ENCODE measurements at places on chromosomes 4 and X.
A peak's percentile ranks its signal among the peaks of the same experiment; 100 is the strongest.

GRCh38 chr4:115234405-115235093 lies 121.1 kb upstream of the NDST4 start:
- DNase-seq, result peak; percentile 47

DNA sequence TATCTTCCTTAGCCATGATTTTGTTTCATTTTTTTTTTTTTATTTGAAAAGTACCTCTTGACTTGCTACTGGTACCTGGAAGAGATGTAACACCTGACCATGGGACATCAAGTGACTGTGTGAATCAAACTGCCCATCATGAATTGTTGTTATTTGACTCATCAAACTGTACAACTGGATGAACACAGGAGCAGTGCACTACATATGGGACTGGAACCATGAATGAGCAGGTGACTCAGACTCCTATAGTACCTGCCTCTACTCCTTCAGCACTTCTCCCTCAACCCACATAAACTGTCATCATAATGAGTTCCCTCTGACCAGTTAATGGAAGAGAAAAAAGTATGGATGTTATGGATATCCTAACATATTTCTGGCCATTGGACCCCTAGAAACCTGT lies 15.9 kb upstream of the UBE2D3 start:
- DNase-seq, result no peak

- no peak for DNase-seq
These were observed 30.1 kb downstream of the ZRSR2 start for GRCh38 chrX:15820106-15821073.

DNA sequence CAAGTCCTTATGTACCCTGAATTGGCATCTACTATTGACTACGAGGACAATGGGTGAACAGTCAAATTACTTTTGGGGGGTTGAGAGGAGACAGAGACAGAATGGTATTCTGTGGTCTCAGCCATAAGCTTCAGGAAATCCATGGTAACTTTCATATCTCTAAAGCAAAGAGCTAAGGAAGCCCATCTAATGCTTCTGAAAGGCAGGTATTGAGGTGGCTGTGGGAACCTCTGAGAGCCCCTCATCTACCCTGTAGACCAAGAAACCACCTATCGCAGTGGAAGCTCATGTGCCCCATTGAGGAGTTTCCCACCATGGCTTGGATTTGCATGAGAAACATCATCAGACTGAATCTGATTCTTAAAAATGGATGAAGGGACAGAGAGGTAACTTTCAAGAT lies 23.1 kb upstream of the BMP2K start:
- no peak for DNase-seq

DNA sequence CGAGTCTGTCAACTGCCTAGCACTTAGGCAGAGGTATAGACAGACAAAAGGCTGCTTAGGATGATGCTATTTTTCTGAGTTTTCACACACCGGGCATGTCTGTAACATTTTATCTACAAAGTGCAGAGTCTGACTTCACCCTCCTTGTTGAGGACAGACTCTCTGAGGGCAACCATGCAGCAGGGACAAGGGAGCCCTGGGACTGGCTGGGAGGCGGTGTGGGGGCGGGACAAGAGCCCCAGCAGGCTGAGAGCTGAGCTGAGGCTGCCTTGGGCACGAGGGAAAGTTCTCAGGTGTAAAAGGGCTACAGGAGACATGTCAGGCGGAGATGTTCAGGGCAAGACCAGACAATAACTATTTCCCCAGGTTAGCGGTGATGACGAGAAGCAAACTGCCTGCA lies 81.6 kb downstream of the GATB start:
- peak; percentile 71 for DNase-seq

- no peak for DNase-seq
These were observed 185.6 kb downstream of the RAP1GDS1 start for GRCh38 chr4:98446499-98447375.

- no peak for DNase-seq
These were observed 108.1 kb upstream of the STOX2 start for GRCh38 chr4:183797011-183797444.

DNA sequence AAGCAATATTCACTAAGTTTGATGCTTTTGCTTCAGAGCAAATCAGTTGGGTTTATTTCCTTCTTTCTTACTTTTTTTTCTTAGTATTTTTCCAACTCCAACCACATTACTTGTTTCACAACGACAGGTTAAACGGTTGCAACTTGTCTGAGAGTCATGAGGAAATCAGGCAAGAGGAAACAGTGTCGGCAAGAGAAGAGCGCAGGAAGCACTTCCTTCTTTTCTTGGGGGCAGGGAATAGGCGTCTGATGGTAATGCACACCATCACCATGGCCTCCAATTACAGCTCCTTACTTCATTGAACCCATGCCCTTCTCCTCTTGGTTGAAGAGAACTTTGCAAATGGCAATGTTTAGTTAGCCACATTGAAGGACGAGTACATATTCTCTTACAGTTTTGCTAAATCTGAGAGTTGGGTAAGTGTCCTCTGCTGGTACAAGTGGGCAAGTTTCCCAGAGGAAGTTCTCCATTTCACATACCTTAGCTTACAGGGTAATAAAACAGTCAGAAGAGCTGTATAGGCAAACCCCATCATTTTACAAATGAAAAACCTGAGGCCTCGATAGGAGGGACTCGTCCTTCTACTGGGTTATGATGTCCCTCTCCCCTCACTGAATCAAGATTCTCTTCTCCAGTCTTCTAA lies 8.3 kb upstream of the CXCL8 start:
- no peak for DNase-seq

DNA sequence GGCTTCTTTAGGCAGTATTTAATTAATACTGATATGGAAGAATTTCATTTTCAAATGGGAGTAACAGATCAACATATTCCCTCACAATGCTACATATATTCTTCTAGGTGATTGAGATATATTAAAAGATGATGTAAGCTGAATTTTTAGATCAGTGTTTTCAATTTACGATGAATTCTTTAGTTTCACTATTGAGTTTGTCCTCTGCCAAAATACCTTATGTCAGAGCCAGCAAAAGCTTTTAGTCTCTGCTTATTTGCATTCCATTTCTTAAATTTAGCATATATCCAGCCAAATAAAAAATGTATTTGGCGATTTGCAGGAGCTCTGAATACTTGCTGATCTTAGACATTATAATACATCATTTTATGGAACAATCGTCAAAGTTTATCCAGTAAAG lies 144.3 kb downstream of the MOSPD2 start:
- DNase-seq, result no peak

- no peak for DNase-seq
These were observed 893 bp upstream of the METAP1 start for GRCh38 chr4:98994474-98995182.

GRCh38 chr4:119053245-119053644 lies 82.4 kb upstream of the MYOZ2 start:
- DNase-seq, result no peak

DNA sequence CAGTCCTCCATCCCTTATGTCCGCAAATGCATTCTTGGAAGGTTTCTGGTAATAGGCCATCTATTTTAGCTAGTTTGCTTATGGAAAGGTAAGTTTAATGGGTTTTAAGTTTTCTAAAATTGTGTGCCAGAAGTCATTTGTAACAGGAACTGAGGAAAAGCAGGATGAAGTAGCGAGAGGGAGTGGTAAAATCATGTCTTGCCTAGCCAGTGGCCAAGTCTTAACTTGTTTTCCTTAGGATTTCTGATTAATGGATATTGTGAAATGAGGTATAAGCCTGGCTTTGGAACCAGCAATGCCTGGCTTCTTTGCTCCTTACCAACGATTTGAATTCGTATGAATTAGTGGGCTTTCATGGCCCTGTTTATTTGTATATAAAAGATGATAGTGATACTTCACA lies 7.3 kb downstream of the SEC24B start:
- DNase-seq, result no peak

GRCh38 chr4:121140716-121141460 lies 23.2 kb downstream of the TNIP3 start:
- no peak for DNase-seq

GRCh38 chr4:123786920-123787319 lies 390.3 kb downstream of the SPRY1 start:
- no peak for DNase-seq

- peak; percentile 89 for DNase-seq
These were observed 2214.5 kb upstream of the TENM3 start for GRCh38 chr4:180028682-180029081.

GRCh38 chr4:8913858-8914460 lies 42.3 kb upstream of the HMX1 start:
- DNase-seq, result no peak

- no peak for DNase-seq
These were observed 52.8 kb upstream of the PPP3CA start for GRCh38 chr4:101400096-101400495.

- DNase-seq, result no peak
These were observed 560.7 kb downstream of the ADGRL3 start for GRCh38 chr4:61760820-61761219.
